ENCODE measurements at places on chromosomes 5 and 9.

- no peak for DNase-seq
Observed at GRCh38 chr5:150700246-150700593, 642 bp downstream of the RBM22 start.

DNA sequence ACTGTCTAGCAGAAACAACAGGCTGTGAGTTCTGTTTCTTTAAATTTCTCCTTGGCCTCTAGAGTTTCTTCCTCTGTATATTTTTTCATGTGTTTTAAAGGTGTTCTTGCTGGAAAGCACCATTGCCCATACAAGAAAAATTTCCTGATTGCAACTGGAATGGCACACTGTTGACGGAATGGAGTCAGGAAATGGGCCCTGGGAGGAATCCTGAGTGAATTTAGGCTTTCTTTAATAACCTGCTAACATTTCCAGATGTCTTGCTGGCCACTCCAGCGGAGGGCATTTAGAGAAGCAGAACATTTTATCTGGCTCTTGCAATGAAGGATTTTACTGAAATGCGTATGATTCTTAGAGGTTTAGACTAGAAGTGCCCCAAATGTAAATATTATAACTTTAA, 736.3 kb downstream of the TAF11L14 start:
- DNase-seq: no peak

DNA sequence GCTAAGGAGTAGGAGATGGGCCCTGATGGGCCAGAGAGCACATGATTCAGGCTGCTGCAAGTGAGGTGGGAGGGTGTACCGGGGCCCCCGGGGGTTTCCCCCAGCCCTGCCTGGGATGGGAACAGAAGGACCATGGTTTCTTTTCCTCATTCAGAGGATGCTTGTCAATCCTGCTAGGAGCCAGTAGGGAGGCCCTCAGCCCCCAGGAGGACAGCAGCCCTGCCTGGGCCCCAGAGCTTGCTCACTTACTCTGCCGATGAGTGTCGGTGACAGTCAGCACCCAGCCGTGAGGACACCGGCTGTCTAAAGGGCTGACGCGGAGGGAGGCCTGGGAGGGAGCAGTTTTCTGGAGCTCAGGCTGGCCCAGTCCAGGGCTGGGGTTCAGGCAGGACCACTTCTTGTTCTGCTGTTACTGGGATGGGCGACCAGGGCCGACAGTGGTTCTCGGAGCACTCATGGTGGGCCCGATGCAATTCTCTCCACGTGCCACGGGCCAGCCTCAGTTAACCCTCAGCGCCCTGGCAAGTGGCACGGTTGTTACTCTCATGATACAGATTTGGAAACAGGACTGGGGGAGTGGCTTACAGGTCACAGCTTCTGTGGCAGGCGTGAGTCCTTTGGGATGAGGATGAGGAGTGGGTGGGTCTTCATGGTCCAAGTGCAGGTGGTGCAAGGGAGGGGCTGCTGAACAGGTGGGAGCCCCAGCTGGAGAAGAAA, 1.8 kb downstream of the ARRDC1 start:
- DNase-seq: no peak

GRCh38 chr5:17436350-17436749, 61.7 kb upstream of the TAF11L2 start:
- DNase-seq: no peak

- DNase-seq: no peak
Observed at GRCh38 chr5:132488590-132488989, 2.0 kb downstream of the IRF1 start.

GRCh38 chr5:9655641-9656040, 25.5 kb upstream of the TAS2R1 start:
- no peak for DNase-seq

DNA sequence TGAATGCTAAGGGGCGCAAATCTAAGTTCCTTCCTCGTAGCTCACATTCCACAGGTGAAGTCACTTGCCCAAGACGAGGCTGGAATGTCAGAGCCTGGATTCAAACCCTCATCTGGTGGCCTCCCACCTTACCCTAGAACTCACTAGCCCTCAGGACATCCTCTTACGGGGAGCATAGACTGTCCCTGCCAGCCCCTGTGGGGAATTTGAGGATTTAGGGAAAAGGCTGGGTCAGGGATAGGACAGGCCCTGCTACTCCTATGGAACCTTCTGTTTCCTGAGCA, 45.0 kb downstream of the IRF1 start:
- no peak for DNase-seq

- DNase-seq: no peak
Observed at GRCh38 chr9:89430995-89431394, 66.9 kb downstream of the SEMA4D start.

DNA sequence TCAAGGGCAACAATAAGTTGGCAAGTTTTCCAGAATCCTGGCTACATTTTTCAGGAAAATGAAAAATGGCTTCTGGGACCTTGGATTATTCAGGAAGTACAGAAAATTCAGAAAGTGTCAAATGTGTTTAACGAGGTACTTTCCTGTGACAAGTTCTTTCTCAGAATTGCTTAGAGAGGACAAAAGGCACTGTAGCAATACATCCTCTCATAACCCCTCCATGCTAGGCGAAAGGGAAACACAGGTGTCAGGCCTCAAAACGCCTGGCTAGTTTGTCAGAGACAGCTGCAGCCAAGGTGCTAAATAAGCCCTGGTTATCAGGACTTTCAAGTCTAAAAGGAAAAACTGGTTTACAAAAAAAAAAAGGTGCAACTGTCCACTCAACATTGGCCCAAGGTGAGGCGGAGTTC, 115.2 kb downstream of the GNAQ start:
- DNase-seq: no peak

- peak; percentile 80 for DNase-seq
Observed at GRCh38 chr9:132214027-132214622, 52.3 kb downstream of the NTNG2 start.

DNA sequence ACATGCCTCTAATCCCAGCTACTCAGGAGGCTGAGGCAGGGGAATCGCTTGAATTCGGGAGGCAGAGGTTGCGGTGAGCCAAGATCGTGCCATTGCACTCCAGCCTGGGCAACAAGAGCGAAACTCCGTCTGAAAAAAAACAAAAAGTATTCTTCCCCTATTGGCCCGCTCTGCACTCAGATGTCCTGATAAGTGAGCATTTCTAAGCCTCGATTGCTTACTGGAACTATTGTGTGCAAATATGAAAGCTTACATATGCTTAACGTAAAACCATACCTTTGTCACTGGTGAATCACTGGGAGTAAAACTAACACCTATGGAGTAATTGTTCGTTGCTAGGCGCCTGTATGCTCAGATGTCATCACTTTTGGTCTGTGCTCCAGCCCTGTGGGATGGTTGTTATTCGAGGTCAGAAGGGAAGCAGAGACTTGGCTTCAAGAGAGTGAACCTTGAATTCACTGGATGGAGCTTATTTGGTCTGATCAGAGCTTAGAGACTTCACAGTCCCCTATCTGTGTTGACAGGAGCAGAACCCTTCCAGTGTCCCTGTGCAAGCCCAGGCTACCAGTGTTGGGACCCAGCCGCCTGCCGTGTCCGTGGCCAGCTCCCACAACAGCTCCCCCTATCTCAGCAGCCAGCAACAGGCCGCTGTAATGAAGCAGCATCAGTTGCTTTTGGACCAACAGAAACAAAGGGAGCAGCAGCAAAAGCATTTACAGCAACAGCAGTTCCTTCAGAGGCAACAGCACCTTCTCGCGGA, 25.3 kb upstream of the LTC4S start:
- DNase-seq: no peak

DNA sequence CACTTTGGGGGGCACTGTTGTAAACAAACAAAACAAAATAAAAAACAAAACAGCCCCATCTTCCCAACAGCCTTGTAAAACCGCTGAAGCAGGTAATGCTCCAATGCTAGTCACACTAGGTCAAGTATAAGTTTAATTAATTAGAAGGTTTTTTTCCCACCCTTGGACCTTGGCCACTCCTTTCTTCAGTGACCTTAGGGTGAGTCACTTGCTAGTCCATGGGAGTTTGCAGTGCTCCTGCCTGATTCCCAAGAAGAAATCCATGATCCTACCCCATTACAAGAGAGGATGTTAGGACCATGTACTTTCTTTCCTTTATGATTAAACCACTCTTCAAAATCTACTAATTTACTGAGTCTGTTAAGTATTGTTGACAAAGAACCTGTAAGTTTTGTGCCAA, 192.2 kb upstream of the CDKN2B start:
- DNase-seq: no peak

GRCh38 chr5:167966979-167967378, 324.5 kb upstream of the WWC1 start:
- no peak for DNase-seq

GRCh38 chr9:20995616-20996015, 35.8 kb downstream of the HACD4 start:
- DNase-seq: no peak
